NCI-H2081 treated with DMSO at 0.1 percent for 48 hours (cell line): ENCODE measurements at places on chromosomes 6 and 20.

GRCh38 chr20:4064144-4064909 is 49.0 kb upstream of the RNF24 start:
- no peak for DNase-seq

GRCh38 chr6:160163912-160164311 is 42.3 kb downstream of the SLC22A1 start:
- DNase-seq: no peak

DNA sequence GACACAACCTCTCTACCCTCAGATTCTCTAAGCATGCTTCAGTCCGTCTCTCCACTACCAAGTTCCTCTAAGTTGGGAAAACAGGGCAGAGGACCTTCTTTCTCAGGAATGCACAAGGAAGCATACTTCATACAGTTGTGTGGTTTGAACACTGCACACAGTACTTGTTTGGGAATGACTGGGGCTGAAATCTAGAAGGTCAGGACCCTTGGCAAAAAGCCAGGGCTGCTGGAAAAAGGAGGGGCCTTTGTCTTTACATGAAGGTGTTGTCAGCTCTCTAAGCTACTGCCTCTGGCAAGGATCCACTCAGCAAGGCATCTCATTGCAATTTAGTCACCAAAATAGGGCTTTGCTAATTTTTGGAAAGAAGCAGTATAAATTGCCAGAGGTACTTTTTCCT is 20.7 kb upstream of the HEY2 start:
- no peak for DNase-seq

GRCh38 chr6:146857980-146858347 is 259.2 kb downstream of the ADGB start:
- DNase-seq: no peak
